H1 (cell line): ENCODE measurements at places on chromosomes 3 and 15. TPM values are rescaled to one million over a fixed set of nuclear protein-coding genes. Genes with fewer than 3 reads are reported as not detected.
A peak's percentile ranks its signal among the peaks of the same experiment; 100 is the strongest.

DNA sequence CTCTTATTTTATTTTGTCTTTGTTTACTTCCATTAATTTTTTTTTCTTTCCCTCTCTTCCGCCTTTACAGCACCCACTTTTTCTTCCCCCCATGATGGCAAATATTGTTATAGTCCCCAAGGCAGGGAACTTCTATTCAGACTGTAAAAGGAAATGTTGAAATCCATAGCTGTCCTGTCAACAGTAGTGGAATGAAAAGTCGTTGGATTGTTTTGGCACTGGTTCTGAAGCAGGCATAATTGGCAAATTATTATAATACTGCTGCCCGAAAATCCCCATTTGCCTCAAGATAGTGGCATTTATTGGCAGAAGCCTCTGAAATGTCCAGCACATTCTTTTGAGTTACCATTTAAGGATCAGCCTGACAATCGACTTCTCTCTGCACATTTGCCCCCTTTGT lies 150.6 kb downstream of the TPRG1 start:
- DNase-seq, result no peak

DNA sequence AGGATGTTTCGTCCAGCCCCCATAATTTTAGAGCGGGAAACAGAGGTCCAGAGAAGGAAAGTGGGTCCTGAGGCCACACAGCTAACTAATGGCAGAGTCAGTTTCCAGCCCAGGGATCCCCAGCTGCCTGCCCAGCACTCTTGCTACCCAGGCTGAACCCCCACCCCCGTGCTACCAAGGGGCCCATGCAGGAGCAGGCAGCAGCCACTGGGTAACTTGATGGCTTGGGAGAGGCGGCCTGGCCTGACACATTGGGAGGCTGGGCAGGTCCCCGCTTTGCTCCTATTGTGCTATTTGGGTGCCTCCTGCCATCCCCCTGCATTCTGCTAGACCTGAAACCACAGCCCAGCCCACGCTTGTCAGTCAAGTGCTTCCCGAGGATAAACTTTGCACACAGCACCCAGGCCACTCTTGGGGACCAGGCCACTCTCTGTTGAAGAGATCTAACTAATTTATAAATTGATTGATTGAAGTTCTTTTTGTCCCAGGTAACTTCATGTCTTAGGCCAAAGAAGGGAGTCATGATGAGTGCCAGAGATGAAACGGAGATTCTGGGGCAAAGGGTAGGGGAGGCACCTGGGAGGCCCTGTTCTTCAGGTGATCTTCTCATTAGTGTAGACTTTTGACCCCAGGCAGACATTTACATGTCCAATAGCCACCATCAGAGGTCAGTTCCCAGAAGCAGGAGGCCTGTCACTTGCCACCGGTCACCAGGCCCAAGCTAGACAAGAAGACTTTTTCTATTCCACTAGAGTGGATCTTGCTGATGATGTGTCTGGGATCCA lies 7.0 kb downstream of the PAK6 start:
- DNase-seq, result no peak

- DNase-seq, result peak; percentile 76
Observed at GRCh38 chr3:75101329-75102147, 487.1 kb upstream of the CNTN3 start.

DNA sequence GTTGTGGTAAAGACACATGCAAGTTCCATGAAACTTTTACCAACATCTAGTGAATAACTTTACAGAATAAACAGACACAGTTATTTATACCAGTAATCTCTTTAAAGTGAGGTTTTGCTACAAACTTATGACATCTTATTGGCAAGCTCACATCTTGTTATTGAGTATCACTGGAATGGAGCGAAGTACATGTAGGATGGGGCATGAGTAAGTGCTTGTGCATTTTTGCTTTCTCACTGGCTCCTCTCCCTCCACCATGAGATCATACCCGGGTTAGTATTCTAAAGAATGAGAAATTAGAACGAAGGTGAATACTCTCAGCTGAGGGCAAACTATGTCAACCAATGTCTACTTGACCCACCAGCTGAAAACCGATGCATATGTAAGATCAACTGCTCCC lies 193.3 kb upstream of the ZNF717 start:
- no peak for DNase-seq

DNA sequence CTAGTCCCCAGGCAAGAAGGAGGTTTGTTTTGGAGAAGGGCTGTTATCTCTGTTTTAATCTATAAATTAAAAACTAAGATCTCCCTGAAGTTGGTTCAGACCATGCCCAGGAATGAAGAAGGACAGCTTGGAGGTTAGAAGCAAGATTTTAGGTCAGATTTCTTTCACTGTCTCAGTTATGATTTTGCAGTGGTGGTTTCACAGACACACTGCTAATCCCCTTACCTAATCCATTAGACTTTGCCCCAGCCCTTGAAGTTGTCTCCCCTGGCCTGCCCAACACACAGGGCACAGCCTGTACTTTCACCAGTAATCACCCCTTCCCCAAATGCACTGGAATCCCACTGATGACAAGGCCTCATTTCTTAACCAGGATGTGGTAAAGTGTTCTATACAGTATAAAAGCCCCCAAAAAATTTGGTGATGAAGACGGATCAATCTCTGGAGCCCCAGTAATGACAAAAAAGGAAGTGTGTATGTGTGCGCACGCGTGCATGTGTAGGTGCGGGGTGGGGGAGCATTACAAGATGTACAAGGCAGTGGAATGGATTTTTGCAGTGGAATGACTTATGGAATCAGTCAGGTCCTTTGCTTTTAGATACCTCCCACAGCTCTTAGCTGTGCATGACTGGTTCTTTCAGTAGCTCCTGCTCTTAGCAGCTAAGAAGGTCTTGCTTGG lies 73.1 kb upstream of the TERB2 start:
- DNase-seq, result no peak

- no peak for DNase-seq
Observed at GRCh38 chr3:1356101-1356500, 263.3 kb downstream of the CNTN6 start.

DNA sequence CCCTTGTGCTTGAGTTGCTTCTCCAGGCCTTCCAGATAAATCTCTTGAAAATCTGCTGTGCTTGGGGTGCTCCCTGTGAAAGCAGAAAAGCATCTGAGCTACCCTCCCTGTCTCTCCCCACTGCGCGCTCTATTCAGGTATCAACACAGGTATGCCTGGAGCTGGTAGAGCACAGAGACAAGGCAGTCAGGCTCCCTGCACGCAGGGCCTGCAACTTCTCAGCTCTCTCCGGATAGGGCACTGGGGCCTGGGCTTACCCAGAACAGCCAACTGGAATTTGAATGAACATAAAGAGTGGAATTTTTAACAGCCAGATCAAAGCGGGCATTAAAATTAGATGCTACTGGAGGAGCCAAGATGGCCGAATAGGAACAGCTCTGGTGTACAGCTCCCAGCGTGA lies 183.6 kb downstream of the XXYLT1 start:
- no peak for DNase-seq

DNA sequence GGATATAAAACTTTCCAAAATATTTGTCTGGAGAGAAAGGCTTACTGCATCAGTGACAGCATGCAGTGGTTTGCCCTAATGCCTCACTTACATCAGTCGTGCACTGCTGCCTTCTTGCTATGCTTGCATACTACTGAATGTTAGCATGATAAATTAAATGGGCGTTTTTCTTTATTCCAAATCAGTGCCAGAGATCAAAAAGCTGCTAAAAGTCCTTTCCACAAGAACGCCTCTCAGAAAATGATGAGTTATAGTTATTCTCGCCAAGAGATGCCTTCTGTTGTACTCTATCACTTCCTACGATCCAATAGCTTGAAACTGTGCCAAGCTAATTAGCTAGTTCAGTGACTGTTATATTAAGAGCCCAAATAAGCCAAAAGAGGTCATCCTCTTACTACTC lies 345.8 kb upstream of the ROBO2 start:
- no peak for DNase-seq

DNA sequence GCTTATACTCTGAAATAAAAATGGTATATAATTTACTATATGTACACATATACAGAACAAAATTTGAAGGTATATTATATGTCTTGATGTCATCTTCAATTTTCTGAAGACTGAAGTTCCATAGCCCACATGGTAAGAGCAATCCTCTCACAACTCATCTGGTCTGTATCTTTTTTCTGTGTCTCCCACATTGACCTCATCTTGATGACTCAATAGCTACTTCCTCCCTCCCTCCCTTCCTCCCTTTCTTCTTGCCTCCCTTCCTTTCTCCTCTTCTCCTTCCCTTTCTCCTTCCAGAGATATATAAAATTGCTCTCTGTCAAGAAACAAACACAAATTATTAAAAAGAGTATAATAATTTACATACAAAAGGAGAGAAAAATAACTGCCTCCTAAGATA lies 268.5 kb downstream of the SQOR start:
- no peak for DNase-seq

DNA sequence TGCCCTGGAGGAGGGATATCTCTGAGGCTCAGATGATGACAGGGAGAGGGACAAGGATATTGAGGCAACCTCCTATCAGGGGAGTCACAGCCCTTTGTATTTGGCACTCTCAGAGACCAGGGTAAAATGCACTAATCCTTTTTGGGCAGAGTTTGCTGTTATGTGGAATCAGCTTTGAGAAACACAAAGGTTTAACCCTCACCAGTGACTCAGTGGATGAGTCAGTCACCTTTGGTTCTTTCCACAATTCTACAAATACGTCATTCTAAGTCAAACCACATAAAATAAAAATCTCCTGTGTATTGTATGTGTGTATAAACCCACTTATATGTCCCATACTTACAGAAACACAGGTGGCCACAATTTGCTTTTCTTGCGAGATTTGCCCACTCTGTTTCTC lies 5.1 kb downstream of the LSAMP start:
- no peak for DNase-seq

DNA sequence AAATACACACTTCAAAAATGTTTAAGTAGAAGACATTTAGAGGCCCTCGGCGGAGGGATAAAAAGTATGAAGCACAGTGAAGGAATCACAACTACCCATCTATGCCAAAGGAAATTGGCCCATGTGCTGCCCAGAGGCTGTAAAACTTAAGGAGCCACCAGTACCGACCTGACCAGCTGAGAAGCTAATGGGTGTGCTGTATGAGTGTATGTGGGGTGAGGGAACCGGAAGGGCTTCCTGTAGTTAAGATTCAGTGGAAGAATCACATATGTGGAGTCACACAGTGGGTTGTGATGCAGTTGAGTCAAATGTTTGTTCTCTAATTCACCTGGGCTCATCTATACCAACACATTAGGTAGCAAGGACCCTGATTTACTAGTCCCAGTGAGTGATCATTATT lies 516.0 kb upstream of the IL12A start:
- DNase-seq, result no peak

- DNase-seq, result no peak
Observed at GRCh38 chr3:169091196-169091823, 572.2 kb downstream of the MECOM start.

DNA sequence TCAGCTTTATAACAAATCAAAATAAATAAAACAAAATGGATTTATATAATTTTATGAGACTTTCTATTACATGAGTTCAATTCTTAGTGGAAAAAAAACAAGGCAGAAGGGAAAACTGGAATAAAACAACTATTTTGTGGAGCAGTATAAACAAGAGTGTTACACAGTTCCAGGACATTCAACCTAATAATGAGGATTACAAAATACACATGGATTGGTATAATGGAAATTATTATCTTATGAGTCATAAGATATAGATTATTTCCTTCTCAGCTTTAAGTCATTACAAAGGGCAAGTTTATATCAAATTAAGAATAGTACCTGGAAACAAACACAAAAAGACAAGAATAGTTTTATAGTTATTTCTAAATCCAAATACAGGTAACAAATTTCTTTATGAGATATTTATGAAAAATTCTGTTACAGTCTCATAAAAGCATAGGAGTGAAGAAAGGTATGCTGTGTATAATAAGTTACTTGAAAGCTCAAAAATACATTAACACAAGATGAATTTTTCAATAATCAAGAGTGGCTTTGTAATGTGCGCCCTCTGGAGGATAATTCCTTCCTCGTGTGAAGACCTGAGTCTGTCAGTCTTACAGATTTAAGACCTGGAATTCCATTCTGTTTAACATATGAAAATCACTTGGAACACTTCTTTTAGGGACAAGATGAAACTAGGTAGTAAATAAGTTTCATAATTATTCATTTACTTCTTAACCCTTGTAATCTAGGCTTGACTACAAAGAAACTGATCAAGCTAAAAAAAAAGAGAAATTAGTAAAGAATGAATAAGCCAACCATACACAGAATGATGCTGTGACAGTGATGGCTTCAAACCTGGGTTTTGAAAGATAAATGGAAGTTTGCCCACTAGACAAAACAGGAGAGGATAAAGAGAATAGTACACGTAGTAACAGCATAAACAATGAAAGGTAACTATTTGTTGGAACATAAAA lies 9.5 kb downstream of the COPS2 start:
- DNase-seq, result no peak

DNA sequence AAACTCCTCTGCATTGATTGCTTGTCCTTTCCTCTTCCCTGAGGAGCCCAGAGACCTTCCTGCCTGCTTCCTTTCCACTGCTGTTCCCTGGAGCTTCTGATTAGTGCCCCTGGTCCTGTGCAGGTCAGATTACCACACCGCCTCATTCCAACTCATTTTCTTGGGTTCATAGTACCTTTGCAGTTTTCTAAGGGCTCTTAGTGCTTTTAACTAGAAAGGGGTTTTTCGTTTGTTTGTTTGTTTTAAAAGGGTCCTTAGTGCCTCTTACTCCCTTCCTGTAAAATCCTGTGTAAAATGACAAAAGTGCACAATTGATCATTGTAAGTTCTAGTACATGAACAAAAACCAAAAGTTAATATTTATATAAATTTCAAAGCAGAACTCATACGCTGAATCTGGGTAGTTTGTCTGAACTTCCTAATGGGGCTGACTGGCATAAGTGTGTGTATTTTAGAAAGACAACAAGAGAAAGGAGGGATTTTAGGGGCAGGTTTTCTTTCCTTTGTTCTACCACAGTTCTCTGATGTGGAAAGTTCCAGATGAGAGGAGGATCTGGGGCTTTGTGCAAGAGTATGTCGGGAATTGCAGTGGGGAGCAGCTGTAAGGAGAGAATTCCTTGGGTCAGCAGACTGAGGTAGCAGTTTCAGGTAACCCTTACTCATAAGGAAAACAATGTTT lies 30.6 kb downstream of the SNRK start:
- peak; percentile 10 for DNase-seq

- no peak for DNase-seq
Observed at GRCh38 chr15:71575474-71576045, 234.8 kb upstream of the NR2E3 start.

GRCh38 chr15:48680841-48681240 lies 35.3 kb upstream of the FBN1 start:
- no peak for DNase-seq

CEMIP gene
- 0.11 and 0.16 TPM in 2 replicates for polyA plus RNA-seq

IRAK2 gene
- 1.5 TPM in 2 replicates for polyA plus RNA-seq

MSL2 gene
- 8.8 and 9.1 TPM in 2 replicates for polyA plus RNA-seq

SHC4 gene
- polyA plus RNA-seq, result 0.15 and 0.36 TPM in 2 replicates

TRANK1 gene
- polyA plus RNA-seq, result 2.9 and 3.9 TPM in 2 replicates

OXTR gene
- 0.77 and 0.91 TPM in 2 replicates for polyA plus RNA-seq

SLC25A20 gene
- 2.6 and 4.0 TPM in 2 replicates for polyA plus RNA-seq

MGLL gene
- polyA plus RNA-seq, result 0.05 and 0.24 TPM in 2 replicates

ERICH6 gene
- polyA plus RNA-seq, result not detected in 2 replicates

PARP15 gene
- 0.33 and 0.45 TPM in 2 replicates for polyA plus RNA-seq

INKA1 gene
- polyA plus RNA-seq, result 4.7 and 4.8 TPM in 2 replicates

ECT2 gene
- polyA plus RNA-seq, result 9.9 and 19.5 TPM in 2 replicates
